ENCODE measurements at places on chromosomes 3 and 15. TPM values are rescaled to one million over a fixed set of nuclear protein-coding genes. Genes with fewer than 3 reads are reported as not detected.

The NUP210 gene
- under 0.01 TPM for polyA plus RNA-seq

The INO80 gene
- 17.9 TPM for polyA plus RNA-seq

The CHAC1 gene
- polyA plus RNA-seq, result 3.0 TPM

The SOX14 gene
- polyA plus RNA-seq, result not detected

The BDH1 gene
- polyA plus RNA-seq, result 81.1 TPM

The DGKG gene
- 0.60 TPM for polyA plus RNA-seq

The C3orf49 gene
- polyA plus RNA-seq, result not detected

The ZNF620 gene
- 2.0 TPM for polyA plus RNA-seq

The EPHA6 gene
- not detected for polyA plus RNA-seq

The CPLX3 gene
- polyA plus RNA-seq, result not detected

The ETV5 gene
- polyA plus RNA-seq, result 8.4 TPM

The SV2B gene
- not detected for polyA plus RNA-seq

The FBXL2 gene
- 1.2 TPM for polyA plus RNA-seq

The EMC7 gene
- polyA plus RNA-seq, result 15.0 TPM

The HYAL1 gene
- 2.4 TPM for polyA plus RNA-seq

The WDR76 gene
- 5.4 TPM for polyA plus RNA-seq

The MUC20 gene
- 13.9 TPM for polyA plus RNA-seq

The ITIH4 gene
- not detected for polyA plus RNA-seq

The SST gene
- 11.0 TPM for polyA plus RNA-seq

The WDR93 gene
- polyA plus RNA-seq, result 0.04 TPM

The CNTN3 gene
- 0.60 TPM for polyA plus RNA-seq

The SPINK8 gene
- not detected for polyA plus RNA-seq

The TMEM40 gene
- 0.60 TPM for polyA plus RNA-seq

The GCSAM gene
- 8.4 TPM for polyA plus RNA-seq

The LSM3 gene
- 15.0 TPM for polyA plus RNA-seq

The BBX gene
- polyA plus RNA-seq, result 3.0 TPM

The GXYLT2 gene
- polyA plus RNA-seq, result 1.4 TPM

The NCK1 gene
- 25.5 TPM for polyA plus RNA-seq

The CFAP100 gene
- not detected for polyA plus RNA-seq

The LYZL4 gene
- polyA plus RNA-seq, result not detected

The IGF2BP2 gene
- 18.6 TPM for polyA plus RNA-seq

The ALDH1A2 gene
- polyA plus RNA-seq, result 2.1 TPM

The PATL2 gene
- 1.2 TPM for polyA plus RNA-seq

The STRA6 gene
- polyA plus RNA-seq, result not detected

The TIMP4 gene
- polyA plus RNA-seq, result 3.5 TPM

The CRYBG3 gene
- 3.2 TPM for polyA plus RNA-seq
